T follicular helper cell (primary cell): ENCODE measurements at places on chromosomes 11 and 22.
A peak's percentile ranks its signal among the peaks of the same experiment; 100 is the strongest.

GRCh38 chr11:109963101-109963500 lies 130.1 kb upstream of the ZC3H12C start:
- DNase-seq, result no peak

DNA sequence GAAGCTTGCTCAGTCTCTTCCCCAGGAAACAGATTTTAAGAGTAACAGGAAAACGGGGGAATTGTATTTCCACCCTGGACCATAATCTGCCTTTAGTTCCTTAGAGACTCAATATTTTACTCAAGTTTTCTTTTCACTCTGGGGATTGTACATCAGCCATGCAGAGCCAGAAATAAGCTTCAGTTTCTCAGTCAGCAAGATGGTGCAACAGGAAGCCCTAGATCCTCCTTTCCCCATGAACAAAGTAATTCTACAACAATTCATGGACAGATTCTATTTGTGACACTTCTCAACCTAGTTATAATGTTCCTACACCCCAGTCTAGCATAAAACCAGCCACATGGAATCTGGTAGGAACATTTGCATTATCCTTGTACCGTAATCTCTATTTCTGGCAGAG lies 24.7 kb downstream of the OR8B2 start:
- no peak for DNase-seq

- no peak for DNase-seq
Measured at GRCh38 chr22:41968601-41969000, 642 bp upstream of the SEPTIN3 start.

- DNase-seq, result no peak
Measured at GRCh38 chr11:1387961-1388762, 1.6 kb upstream of the BRSK2 start.

DNA sequence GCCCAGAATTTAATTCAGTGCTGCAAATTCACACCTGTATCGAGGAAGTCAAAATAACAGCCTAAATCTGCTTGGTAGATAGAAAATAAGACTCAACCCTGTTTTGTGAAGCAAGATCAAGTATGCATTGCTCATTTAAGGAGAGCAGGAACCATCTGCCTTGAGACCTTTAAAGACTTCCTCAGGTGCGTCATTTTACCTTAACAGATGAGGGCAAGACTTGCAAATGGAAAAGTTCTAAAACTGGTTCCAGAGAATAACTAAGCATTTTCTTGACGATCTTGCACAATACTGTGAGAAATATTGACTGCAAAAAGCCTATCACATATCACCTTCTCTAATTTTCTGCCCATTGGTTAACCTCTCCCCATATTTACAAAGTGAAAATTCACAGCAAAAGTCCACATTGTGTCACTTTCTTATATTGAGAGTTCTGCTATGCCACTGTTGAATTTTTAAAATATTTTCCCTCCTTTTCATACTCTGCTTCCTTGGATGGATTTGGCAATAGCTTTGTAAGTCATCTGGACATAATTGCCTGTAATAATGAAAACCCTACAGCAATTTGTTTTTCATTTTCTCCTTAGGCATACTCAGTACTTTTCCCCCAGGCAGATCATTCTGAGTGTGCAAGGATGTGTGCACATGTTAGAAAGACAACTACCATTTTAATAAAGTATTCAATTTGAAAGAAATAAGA lies 234.2 kb downstream of the AASDHPPT start:
- no peak for DNase-seq

- DNase-seq, result peak; percentile 31
Measured at GRCh38 chr11:61254403-61255025, 13.5 kb downstream of the PGA5 start.

- DNase-seq, result no peak
Measured at GRCh38 chr11:57233702-57234101, 3.3 kb downstream of the APLNR start.
